ENCODE measurements at places on chromosomes 5 and 9.

- DNase-seq = no peak
Observed at GRCh38 chr9:124482431-124483031, 24.7 kb downstream of the NR5A1 start.

- DNase-seq = no peak
Observed at GRCh38 chr9:112175796-112176315, 759 bp upstream of the SUSD1 start.

DNA sequence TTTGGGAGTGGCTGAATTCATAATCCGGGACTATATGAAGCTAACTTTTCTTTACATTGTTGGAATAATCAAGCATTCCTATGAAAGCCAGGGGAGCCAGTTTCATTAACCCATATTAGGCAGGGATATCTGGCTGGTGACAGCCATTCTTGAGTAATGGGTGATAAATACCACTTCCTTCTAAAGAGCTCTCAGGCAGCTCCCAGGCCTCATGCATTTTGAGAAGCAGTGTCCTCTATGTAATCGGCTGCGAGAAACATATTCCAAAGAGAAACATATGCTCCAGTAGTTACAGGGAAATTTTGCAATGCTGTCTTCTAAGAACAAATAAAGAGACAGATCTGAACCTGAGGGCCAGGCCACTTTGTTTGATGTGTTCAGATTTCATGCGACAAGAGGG, 83.1 kb downstream of the MSX2 start:
- DNase-seq = no peak

DNA sequence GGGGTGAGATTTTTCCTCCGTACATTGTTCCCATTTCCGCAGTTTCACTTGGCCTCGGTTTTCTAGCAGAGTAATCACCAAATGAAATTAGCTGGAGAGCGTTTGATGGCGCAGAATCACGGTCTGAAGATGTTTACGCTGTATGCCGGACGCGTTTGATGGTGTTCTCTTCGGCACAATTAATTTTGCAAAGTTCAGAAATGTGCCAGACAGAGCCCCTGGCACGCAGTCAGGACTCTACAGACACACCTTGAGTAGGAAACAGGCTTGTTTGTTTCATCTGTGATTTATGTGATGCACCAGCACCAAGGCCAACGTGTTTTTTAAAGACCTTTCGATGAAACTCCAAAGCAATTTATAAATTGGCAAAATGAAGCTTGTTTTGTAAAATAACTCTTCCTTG, 863 bp upstream of the LIFR start:
- no peak for DNase-seq

GRCh38 chr9:92970467-92970923, 23.2 kb downstream of the FGD3 start:
- DNase-seq = no peak

DNA sequence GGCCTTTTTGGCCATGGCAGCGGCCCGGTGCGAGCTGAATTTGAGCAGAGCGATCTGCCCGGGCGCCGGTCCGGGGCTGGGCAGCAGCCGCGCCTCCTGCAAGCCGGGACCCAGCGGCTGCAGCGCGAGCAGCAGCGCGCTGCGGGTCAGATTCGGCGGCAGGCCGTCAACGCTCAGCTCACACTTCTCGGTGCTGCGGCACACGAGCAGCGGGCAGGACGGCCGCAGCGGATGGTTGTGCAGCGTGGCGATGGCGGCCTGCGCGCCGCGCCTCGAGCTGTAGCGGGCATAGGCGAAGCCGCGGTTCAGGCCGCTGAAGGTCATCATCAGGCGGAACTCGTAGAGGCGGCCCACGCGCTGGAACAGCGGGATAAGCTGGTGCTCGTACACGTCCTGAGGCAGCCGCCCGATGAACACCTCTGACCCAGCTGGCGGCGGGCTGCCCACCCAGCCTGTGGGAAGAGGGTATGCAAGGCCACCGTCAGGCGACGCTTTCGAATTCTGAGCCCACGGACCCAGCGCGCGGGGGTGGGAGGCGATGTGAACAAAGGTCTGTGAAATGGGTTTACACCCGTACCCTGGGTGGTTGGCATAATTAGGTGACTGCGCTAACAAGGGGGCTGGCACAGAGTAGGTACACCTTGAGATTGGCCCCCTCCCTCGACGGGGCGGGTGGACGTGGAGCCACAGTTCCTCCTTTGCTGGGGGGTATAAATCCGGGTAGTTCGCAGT, 755 bp downstream of the DND1 start:
- DNase-seq = no peak

- peak; percentile 31 for DNase-seq
Observed at GRCh38 chr5:14809369-14810155, 62.0 kb downstream of the ANKH start.

- no peak for DNase-seq
Observed at GRCh38 chr9:120839146-120839545, 3.6 kb downstream of the PSMD5 start.

- DNase-seq = no peak
Observed at GRCh38 chr5:127804886-127805426, 101.8 kb downstream of the CCDC192 start.

DNA sequence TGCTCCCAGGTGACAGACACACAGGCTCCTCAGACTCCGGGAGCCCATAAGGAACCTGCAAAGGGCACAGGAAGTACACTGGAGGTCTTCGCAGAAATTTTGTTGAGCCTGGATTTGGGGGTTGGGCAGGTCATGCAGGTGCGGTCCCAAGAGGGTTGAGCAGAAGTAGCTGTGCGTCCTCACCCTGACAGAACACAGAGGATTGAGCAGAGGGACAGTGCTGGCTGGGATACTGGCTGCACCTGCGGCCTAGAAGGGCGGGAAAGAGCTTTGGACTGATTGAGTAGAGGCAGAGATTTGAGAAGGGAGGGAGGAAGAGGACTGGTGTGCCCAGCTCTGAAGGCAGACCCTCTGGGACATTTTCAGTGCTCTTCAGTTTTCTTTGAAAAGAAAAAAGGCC, 65.4 kb downstream of the PTPDC1 start:
- no peak for DNase-seq

DNA sequence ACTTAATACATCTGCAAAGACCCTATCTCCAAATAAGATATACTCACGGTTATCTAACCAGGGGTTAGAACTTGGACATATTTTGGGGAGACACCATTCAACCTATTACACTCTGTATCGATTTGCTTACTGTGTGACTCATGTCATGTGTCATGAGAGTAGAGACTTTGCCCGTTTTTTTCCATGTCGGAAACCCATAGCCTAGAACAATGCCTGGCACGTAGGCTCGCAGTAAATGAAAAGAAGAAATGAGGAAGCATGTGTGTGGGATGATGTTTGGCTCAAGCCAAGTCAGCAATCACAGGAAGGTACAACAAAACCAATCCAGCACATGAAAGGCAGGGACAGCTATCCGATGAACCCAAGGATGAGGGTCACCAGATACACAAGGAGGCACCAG, 94.6 kb upstream of the DNAH5 start:
- DNase-seq = no peak

GRCh38 chr5:155308289-155308688, 294.7 kb downstream of the KIF4B start:
- no peak for DNase-seq

DNA sequence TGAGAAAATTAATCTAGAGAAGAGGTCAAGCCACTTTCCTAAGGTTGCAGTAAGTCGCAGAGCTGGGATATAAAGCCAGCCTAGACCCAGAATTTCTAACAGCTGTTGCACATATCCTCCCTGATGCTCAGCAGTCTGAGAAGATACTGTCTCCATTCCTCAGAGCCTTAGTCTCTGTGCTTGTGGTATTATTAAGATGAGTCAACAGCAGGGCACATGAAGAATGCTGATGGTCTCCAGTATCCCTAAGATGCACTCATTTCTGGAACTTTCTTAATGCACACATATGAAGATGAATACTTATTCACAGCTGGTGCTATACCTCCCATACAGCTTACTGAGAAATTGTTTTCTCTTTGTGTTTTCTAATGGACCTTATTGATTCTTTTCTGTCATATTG, 32.5 kb downstream of the SGCD start:
- DNase-seq = no peak

- no peak for DNase-seq
Observed at GRCh38 chr5:60362158-60362557, 337.8 kb downstream of the DEPDC1B start.

DNA sequence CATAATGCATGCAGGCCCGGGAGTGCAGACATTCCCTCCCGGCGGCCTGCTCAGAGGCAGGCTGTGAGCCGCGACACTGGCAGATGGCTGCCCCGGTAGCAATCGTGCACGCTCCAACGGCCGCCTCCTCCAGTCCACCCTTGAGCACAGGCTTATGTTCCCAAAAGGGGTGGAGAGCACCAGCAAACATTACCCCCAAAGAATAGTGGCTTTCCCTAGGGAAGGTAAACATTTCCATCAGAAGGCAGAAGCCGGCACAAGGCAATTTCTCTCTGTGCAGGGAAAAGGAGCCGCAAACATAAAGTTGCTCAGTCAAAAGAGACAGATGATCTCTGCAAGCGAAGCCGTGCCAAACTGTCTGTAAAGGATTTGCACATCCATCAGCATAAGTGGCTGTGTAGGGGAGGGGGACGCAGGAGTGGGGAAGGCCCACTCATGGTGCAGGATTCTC, 92.5 kb downstream of the SIL1 start:
- no peak for DNase-seq

GRCh38 chr5:174052636-174053035, 7.1 kb downstream of the NSG2 start:
- no peak for DNase-seq
